ENCODE measurements at places on chromosomes 11 and 22.

DNA sequence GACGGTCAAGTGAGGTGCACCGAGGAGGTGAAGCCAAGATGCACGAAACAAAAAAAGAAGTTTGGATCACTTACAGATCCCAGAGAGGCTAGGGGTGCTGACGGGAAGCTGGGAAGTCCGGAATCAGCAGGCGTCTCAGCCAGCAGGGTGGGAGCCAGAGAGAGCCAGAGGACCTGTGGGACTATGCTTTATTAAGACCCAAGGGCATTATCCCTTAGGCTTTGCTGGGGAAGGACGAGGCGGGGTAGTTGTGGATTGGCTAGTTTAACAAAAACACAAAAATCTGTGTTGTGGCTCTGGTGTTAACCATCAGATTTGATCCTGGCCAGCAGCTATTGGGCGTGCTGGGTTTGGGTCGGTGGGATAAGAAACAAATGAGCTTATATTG, 427.1 kb downstream of the DYNC2H1 start:
- DNase-seq = no peak

- peak; percentile 89 for DNase-seq
These were observed at the start of gene DCUN1D5 for GRCh38 chr11:103091801-103092524. TSS of gene DCUN1D5 (minus strand) at chr11:103092160. CDS start at chr11:103091872, 288 bp downstream.

DNA sequence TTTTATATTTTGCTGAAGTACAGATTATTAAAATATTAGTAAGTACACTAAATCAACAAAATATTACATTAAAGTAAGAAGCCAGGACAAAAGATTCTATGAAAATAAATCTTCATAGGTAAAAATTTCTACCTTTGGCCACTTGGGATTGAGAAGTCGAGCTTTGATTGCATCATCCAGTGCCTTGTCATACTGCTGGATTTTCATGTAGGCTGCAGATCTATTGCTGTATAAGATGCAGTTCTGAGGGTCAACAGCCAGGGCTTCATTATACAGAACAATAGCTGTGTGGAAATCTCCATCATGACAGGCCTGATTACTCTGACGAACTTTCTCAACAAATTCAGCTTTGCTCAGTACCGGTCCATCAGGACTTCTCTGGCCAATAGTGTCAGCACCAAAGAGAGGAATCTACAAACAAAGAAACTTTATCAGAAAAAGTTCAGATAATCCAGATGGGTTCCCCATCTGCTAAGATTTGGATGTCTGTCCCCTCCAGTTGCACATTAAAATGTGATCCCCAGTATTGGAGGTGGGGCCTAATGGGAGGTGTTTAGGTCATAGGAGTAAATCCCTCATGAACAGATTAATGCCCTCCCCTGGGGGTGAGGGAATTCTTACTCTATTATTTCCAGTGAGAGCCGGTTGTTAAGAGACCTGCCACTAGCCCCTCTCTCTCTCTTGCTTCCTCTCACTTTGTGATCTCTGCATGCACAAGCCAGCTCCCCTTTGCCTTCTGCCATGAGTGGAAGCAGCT, 50.0 kb downstream of the TTC28 start:
- no peak for DNase-seq

DNA sequence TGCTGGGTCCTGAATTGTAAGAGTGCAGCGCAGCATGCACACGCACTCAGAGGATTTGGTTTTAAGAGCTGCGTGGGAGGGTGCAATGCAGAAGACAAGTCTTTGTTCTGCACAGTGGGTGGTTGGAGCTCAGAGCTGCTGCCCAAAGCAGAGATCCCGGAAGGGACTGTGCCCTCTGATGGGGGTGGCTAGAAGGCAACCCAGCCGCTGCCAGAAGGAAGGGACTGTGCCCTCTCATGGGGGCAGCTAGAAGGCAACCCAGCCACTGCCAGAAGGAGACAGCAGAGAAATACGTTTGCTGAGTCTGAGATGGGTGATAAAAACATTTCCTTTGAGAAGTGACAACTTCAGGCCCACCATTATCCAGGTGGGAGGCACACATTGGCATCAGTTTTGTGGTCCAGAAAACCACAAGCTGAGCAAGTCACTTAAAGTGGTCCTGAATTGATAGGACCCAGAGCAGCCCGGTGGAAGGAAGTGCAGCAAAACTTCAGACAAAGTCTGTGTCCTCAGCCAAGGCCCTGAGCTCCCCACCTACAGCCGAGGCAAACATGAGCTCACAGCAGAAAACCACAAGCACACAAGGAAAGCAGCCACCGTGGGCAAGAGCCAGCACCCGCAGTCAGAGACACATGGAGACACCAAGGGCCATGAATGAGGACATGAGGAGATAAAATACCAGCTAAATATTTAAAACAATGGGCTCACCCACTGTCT, 4.3 kb downstream of the KRTAP5-6 start:
- DNase-seq = no peak

DNA sequence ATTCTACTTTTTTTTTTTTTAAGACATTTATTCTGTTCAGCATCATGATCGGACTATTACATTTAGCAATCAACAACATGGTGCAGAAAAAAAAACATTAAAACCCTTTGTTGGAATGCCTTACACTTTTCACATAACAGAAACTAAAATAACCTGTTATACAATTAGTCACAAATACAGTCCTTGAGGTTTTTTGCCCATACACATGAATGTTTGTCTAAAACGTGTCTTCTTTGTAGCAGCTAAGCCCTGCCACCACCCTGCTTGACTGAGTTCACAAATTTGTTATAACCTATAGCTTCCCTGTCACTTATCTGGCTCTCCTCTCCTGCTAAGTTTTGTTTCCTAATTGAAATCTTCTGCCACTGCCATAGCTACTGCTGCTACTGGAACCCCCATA, 75.4 kb upstream of the ARHGAP20 start:
- DNase-seq = no peak

GRCh38 chr11:57751676-57752253, at the start of gene BTBD18:
TSS of gene BTBD18 (minus strand) at chr11:57751819. CDS start at chr11:57751188, 631 bp downstream.
- no peak for DNase-seq

DNA sequence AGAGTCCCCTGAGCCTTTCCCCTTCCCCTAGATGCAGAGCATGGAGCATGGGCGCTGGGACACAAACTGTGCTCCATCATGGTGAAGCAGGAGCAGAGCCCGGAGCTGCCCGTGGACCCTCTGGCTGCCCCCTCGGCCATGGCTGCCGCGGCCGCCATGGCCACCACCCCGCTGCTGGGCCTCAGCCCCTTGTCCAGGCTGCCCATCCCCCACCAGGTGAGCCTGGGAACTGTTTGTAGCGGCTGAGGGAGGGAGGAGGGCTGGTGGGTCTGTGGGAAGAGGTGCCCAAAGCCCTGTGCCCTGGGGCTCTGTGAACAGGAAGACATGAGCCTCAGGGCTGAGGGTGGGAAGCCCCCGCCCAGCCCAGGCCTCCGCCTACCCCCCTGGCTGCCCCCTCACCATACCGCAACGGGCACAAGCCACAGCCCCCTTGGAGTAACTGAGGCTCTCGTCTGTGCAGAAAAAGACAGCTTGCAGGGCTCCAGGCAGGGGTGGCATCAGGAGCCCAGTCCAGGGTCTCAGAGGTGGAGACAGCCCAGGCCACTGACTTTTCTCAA, 30.4 kb downstream of the CREB3L1 start:
- DNase-seq = no peak

DNA sequence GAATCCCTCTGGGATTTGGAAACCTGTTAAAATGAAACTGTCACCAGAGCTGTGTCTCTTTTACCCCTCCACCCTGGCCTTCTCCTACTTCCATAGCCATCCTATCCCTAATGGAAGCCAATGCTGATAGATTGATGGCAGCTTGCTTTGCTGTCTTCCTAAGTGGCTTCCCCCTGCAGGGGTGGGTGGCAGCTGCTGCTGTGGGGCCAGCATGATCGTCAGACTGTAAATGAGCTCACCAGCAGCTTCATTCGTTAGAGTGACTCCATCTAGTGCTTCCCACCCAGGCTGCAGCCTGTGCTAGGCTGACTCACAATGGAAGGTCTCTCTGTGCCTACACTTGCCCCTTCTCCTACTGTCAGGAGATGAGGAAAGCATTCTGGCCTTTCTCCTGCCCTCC, 311.0 kb downstream of the BUD13 start:
- DNase-seq = no peak

DNA sequence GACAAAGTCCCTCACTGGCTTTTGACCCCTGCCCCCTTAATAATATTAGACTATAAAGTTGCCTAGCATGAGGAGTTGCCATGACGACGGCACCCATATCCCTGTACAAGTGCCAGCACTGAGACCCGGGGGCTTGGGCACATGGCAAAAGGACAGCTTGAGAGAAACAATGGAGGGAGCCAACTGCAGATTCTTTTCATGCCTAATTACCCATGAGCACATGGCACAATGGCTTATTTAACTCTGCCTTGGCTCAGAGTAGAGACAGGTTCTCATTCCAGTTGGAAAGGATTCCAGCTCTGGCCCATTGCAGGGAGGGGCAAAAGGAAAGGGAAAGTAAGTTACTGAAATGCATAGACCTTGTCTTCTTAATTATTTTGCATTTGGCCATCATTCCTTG, 261.2 kb upstream of the UBASH3B start:
- no peak for DNase-seq

DNA sequence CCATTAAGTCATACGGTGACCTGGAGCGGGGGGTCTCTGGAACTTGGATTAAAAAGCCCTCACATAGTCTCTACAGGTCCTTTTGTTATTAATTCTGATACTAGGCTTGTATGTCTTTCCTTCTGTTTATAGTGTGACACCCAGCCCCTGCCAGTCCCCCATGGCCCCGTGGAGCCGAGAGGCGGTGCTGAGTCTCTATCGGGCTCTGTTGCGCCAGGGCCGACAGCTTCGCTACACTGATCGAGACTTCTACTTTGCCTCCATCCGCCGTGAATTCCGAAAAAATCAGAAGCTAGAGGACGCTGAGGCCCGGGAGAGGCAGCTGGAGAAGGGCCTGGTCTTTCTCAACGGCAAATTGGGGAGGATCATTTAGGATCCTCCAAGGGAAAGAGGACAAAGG, 2.0 kb downstream of the MIEF1 start:
- DNase-seq = no peak

GRCh38 chr11:65532388-65533064, 7.6 kb downstream of the SCYL1 start:
- DNase-seq = no peak

DNA sequence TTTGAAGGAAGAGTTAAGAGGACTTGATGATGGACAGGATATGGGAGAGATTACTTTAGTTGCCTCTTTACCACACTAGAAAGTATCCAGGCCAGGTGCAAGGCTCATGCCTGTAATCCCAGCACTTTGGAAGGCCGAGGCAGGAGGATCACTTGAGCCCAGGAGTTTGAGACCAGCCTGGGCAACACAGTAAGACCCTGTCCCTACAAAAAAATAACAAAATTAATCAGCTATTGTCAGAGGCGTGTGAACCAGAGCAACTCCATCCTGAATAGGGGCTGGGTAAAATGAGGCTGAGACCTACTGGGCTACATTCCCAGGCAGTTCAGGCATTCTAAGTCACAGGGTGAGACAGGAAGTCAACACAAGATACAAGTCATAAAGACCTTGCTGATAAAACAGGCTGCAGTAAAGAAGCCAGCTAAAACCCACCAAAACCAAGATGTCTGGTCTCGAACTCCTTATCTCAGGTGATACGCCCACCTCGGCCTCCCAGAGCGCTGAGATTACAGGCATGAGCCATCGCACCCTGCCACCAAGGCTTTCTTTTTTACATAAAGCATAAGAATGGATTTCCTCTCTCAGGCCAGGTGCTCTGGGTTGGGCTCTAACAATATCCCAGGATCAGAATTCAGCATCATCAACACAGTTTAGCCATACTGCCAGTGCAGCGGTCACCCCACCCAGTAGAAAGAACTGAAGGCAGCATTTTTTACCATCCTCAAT, 17.8 kb downstream of the PI4KA start:
- no peak for DNase-seq

DNA sequence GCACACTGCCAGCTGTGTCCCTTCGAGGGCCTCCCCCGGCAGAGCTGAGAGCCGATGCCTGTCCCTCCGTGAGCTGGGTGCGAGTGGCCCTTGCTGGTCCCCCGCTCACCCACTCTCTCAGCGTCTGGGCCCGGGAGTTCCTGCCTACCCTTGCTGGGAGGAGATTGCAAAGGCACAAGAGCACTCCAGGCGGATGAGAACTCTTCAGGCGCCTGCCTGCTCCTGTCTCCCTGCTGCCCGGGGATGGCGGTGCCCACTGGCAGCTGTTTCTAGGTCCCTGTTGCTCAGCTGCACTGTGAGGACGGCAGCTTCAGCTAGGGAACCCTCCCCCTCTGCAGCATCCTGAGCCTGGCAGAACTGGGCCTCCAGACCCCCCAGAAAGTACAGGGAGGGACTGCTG, 61.1 kb downstream of the FLRT1 start:
- DNase-seq = no peak

DNA sequence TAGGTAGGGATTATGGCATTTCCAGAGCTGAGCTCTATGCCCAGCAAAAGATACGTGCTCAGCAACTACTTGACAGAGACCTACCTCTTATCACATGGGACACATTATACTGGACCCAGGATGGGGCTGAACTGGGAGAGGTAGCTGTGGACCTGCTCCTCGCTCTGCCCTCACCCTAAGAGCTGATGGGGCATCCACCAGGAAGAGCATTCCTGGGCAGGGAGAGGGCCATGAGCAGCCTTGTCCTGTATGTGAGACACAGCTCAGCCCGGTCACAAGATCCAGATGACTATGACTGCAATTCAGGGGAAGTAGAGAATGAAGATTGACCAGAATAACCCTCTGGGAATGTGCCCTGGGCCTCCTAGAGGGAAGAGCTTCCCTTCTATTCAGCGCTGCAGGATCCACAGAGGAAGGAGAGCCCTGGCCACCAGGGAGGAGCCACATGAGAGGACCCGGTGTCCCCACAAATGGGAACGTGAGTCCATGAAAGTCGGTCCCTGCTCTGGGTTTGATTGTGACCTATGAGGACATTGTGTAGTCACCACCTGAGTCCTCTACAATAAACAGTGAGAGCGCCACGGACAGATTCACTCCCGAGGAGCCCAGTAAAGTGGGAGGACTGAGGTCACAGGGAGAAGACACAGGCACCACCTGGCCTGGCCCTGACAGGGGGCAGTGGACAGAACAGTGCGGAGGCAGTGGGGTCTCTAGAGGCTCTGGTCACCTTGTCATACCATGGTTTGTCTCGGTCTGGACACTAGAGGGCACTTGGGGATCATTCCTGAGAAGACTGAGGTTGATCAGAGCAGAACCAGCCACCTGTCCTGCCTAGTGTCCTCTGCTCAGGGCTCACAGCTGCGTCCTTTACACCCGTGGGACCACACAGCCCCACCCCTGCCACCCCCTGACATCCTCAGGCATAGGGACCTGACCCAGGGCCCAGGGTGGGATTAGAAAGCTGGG, 99.5 kb downstream of the ZNF280B start:
- DNase-seq = no peak
